ENCODE measurements at places on chromosomes 2 and 18.

- DNase-seq: no peak
Measured at GRCh38 chr2:147025646-147026585, 818.9 kb upstream of the ACVR2A start.

DNA sequence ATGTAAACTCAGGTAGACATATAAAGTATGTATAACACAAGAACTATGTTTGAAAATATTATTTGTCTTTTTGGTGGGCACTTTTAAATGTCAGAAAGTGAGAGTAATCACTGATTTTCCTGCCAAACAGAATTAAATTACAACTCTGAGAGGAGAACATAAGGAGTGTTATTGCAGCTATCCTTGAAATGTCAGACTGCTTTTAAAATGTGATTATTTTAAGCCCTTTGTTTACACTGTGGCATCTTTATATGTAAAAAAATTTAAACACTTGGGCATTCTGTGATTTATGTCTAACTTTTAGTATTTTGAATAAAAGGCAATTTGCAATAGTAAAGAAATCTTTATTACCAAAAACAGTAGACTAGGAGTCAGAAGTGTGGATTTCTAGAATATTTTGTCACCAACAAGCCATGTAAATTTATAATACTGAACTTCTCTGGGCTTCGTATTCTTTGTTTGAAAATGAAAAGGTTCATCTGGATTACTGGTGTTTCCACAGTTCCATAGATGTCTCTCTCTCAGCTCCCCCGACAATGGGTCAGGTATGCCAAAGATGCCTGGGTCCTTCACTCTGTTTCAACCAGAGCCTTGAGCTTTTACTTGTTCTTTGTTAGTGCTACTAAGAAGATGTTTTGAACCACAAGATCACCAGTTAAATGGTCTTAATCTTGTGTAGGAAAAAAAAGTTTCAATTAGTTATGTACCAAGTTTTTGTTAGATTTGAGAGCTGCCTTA lies 38.8 kb downstream of the GULP1 start:
- DNase-seq: no peak

- DNase-seq: no peak
Measured at GRCh38 chr18:38007026-38007425, 441.4 kb upstream of the CELF4 start.

- no peak for DNase-seq
Measured at GRCh38 chr2:219844401-219845091, 217.1 kb downstream of the SLC4A3 start.

GRCh38 chr2:70141212-70141901 lies 49.5 kb downstream of the C2orf42 start:
- DNase-seq: no peak

GRCh38 chr2:216803791-216804190 lies 56.1 kb downstream of the TNP1 start:
- DNase-seq: no peak
